GM18507 (cell line): ENCODE measurements at places on chromosomes 11 and 22.

- no peak for DNase-seq
Measured at GRCh38 chr11:77361184-77361583, 59.7 kb upstream of the GDPD4 start.

GRCh38 chr22:22935056-22935545 is 47.5 kb downstream of the IGLL5 start:
- DNase-seq = no peak

DNA sequence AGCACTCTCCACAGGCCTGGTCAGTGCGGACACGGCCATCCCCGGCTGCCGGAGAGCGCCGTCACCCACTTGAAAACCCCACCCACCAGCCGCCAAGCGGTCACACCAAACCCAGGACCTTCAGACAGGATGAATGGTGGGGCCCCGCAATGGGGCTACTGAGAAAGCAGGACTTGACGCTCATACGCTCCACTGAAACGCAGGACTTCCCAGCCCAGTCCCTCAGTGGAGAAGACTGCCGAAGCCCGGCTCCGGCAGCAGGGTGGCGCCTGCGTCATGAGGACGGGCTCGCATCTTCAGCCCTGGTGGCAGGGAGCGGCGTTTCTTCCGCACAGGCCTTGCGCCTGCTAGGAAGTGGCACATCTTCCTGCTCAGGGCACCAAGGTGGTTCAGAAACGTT is 15.3 kb upstream of the PHLDA2 start:
- DNase-seq = no peak

GRCh38 chr11:7890417-7891172 is 40.5 kb downstream of the OR10A6 start:
- no peak for DNase-seq

GRCh38 chr11:45663486-45664375 is 1.7 kb downstream of the CHST1 start:
- no peak for DNase-seq

- DNase-seq = no peak
Measured at GRCh38 chr22:27439131-27439530, 362.4 kb downstream of the MN1 start.

- no peak for DNase-seq
Measured at GRCh38 chr11:116257092-116257491, 515.7 kb downstream of the BUD13 start.

DNA sequence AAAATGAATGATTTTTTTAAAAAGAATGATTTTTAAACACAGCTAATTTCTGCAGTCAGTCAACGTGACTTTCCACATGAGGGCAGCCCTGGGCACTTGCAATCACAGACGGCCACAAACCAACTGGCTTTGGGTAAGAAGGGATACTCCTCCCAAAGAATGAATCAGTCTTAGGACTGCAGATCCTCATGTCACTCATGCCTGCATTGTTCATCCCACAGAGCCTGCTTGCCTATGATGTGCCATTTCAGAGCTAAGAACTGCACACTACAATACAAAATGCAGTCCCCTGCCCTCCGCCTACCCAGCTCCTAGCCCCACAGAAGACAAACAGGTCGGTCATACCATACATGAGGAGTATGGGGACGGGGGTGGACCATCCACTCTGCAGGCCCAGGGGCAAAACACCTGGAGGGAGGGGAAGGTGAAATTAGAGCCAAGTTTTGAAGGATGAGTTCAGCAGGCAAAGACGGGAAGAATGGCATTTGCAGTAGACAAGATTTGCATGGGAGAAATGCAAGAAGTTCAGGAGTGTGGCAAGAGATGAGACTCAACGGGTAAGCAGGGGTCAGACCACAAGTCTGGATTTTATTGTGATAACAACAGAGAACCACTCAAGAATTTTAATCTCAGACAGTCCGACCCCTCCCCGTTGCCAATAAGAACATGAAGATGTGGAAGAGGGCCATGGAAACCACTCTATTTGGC is 24.7 kb downstream of the PACSIN2 start:
- DNase-seq = no peak

- peak; percentile 32 for DNase-seq
Measured at GRCh38 chr11:57277845-57278720, 41.0 kb upstream of the APLNR start.

GRCh38 chr22:48591286-48592065 is 1236.2 kb downstream of the BRD1 start:
- DNase-seq = no peak

DNA sequence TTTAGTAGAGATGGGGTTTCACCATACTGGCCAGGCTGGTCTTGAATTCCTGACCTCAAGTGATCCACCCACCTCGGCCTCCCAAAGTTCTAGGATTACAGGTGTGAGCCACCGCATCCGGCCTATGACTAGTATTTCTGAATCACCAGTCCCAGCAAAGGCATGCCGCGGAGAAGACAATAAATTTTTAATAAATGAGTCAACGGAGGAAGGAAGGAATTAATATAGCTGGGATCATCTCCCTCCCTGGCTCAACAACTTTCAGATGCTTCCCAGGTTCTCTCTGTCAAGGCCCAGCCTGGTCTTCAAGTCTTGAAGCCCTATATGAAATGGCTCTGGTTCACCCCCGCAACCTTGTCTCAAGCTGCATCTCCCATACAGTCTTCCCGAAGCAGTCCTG is 45.7 kb downstream of the CYTH4 start:
- no peak for DNase-seq

DNA sequence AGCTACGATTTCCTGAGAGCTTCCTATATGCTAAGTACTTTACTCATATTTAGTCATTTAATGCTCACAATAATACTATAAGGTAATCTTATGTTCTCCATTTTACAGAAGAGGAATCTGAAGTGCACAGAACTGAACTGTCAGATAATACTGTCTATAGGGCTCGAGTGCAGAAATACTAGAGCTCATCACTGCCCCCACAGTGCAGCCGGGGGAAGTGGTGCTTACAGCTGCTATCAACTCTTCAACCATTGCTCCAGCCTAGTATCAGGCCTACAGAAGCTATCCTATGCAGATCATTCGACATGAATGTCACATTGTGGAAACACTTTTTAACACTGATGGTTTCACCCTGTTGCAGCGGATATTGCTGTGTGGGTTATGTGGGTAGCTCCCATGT is 929.9 kb downstream of the NTM start:
- DNase-seq = no peak

- no peak for DNase-seq
Measured at GRCh38 chr11:121152764-121153163, 51.7 kb downstream of the TECTA start.

- DNase-seq = no peak
Measured at GRCh38 chr11:69198891-69199582, 43.3 kb downstream of the SMIM38 start.

GRCh38 chr11:98732947-98733346 is 287.8 kb upstream of the CNTN5 start:
- no peak for DNase-seq

GRCh38 chr11:118401880-118402590 is 629 bp downstream of the ATP5MG start:
- DNase-seq = no peak
